ENCODE measurements at places on chromosomes 7 and 10. TPM values are rescaled to one million over a fixed set of nuclear protein-coding genes. Genes with fewer than 3 reads are reported as not detected.

DNA sequence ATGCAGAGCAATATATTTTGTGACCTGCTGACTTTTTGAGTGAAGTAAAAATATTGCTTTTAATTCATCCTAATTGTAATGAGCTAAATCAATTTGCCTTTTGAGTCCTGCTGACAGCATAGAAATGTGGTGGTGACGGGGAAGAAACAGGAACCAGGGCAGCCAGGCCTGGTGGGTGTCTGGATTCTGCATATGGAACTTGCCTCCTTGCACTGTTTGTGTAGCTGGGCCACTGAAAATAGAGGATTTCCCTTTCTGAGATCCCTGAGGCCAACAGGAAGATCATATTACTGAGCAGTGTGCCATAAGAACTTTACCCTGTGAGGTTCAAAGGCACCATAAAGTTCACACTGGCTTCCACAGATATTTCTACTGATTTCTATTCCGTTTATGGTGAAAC lies 488.4 kb upstream of the AKR1E2 start:
- no peak for DNase-seq

DNA sequence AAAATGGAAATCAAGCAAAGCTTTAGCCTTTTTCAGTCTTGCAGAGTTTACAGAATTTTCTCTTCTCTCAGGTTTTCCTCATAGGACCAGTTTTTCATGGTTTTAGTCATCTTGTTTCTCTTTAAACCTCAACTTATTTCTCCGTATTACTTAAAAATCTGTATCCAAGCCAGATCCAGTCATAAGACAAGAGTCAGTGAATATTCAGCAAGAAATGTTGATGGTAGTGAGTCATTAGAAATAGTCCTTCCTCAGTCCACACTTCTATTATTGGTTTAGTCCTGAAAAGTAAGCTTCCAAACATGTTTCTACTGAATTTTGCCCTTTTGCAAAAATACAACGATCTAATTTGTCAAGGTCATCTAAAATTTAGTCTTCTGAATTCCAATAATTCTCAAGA lies 107.0 kb downstream of the VIM start:
- no peak for DNase-seq

DNA sequence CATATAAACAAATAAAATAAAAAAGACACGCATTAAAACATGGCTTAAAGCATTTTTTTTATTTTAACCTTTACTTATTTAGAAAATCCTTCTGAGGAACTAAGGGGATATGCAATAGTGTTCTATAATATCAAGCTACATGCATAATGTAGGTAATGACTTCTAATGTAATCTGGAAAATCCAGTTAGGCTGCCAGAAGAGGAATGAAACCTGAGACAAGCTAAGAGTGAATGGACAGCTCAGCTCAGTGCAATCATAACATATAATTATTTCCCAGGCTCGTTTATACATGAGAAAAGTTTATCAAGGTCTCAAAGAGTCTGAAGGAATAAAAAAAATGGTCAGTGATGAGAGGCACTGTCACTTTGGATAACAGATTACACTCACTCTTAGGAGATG lies 649.0 kb upstream of the PCDH15 start:
- no peak for DNase-seq

DNA sequence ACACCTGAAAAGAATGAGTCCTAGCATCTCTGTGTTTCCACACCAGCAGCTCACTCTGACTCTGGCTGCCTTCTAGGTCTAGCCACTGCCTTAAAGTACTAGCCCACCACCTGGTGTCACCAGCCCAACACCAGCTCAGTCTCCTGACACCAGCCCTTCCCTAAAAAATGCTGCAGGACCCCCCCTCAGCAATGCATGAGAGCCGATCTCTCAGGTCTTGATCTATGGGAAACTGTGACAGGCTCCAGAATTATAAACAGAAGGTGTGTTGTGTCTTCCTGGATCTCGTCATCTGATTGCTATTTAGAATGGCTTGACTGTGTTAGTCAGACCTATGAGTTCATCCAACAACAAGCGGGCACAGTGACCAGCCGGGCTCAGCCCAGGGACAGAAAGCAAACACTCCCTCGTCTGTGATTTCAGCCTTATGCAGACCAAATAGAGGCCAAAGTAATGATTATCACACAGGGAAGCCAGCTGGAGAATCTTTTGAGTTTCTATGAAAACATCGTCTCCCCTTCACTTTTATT lies 66.6 kb downstream of the CUBN start:
- DNase-seq = no peak

Gene MDFIC
- 20.2 TPM for total RNA-seq

DNA sequence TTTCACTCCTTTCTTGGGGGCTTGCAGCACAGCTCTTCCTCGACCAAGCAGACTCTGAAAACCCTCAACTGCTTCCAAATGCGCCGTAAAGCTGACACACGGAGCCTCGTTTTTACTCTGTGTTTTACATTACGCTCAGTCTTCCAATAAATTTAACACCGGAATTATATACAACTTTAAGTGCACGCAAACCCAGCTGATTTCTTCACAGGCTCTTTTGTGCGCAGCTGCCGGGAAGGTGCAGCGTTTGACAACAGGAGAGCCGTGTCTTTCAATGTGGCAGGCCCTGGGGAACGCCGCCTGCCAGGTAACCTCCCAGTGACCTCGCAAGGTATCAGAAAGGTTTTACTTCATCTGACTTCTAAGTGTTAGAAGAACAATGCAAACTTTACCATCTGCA lies 35.0 kb downstream of the GFRA1 start:
- no peak for DNase-seq

Gene MSMB
- not detected for total RNA-seq

DNA sequence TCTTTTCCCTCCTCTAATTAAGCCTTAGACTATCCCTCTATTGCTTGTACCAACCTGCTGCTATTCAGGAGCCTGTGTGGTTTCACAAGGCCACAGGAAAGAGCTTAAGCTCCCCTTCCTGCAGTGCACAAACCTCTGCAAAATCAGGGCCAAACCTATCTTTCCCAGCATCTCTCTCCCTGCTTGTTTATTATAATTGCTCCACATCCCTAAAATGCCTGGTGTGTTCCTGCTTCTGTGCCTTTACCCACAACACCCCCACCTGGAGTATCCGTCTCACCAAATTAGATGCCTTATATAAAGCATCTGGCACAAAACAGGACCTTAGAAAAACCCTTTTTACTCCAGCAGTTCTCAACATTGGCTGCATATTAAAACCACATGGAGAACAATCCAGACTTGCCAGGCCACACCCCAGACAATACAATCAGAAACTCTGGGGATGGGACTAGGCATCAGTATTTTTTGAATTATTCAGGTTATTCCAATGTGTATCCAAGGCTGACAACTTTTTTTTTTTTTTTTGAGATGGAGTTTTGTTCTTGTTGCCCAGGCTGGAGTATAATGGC lies 16.7 kb downstream of the SEC31B start:
- DNase-seq = no peak

GRCh38 chr7:122689346-122690109 lies 9.4 kb downstream of the RNF133 start:
- no peak for DNase-seq

Gene ZFAND4
- total RNA-seq = 28.1 TPM

DNA sequence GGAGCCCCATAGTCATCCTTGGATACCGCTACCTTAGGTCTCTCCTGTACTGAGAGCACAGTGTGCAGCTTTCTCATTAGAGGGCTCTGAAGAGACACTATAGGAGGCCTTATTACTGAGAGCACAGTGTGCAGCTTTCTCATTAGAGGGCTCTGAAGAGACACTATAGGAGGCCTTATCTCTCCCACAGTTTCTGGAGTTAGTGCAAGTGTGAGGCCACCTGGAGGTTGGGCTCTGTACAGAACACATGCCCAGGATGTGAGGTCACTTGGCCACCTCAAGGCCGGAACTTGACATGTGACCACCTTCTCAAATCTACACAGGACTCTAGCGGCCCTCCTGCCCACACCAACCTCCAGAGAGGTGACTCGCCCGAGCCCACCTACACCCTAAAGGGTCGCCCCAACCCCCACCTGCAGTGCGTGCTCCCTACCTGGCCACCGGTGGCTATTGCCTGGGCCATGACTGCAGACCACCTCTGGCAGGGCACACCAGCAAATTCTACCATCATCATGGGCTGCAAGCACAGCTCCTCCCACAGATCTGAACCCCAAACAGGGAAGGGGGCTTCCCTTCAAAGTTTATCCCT lies 24.6 kb downstream of the FRMPD2 start:
- no peak for DNase-seq

Gene ANXA8
- total RNA-seq = not detected

Gene HOGA1
- total RNA-seq = 3.4 TPM

DNA sequence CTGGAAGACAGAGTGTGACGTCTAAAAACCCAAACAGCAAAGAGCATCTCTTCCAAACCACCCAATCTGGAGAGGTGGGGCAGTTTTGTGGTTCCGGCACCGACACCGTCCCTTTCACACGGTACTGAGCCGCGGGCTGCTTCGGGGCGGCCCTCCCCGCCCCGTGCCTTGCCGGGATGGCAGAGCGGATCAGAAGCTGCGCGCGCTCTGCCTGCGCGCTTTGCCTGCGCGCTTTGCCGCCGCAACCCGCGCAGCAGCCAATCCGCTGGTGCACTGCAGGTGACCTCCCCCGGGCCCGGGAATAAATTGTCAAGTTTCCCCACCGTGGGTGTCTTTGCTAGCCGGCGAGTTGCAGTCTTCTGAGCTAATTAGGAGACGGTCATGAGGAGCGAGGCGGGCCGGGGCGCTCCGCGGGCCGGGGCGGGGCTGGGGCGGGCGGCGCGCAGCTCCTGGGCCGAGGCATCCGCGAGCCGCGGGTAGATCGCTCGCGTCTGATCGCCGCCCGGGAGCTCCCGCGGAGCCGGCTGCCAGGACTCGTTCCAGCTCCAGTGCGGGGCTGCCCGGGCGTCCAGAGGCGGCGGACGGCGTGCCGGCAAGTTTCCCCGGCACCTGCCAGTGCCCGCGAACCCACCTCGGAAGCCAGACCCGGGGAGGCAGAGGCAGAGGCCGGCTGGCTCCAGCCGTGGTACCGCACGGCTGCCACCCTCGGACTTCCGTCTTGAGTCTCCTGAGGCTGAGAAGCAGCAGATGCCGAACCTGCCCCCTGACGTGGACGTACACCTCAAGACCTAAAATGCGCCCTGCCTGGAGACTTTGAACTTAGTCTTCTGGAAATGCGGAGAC lies 536.0 kb upstream of the GALNT17 start:
- DNase-seq = no peak

DNA sequence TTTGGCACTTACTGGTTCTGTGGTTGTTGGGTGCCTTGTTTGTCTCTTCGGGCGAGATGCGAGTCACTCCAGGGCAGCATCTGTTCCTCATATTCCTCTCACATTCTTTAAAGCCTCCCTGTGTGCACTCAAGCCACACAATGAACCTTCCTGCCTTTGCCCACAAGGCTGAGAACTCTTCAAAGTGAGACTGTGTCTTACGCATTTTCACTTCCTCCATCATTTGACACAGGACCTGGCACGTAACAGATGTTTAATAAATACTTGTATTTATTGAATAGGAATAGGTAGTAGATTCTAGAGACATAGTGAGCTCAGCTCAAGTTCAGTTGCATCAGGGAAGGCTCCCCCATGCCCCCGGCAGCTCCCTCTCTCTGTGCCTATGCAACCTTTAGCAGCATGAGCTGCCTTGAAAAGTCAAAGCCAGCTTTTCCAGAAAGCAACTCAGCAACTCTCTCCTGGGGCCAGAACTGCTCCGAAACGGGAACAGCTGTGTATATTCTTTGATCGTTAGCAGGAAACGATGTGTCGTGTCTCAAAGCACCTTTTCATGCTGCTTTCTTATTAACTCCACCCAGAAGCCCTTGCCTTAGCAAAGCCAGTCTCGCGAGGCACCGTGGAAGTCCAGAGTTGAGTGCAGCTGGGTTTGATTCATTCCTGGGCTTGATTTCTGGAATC lies 97.5 kb downstream of the PFKFB3 start:
- DNase-seq = no peak

DNA sequence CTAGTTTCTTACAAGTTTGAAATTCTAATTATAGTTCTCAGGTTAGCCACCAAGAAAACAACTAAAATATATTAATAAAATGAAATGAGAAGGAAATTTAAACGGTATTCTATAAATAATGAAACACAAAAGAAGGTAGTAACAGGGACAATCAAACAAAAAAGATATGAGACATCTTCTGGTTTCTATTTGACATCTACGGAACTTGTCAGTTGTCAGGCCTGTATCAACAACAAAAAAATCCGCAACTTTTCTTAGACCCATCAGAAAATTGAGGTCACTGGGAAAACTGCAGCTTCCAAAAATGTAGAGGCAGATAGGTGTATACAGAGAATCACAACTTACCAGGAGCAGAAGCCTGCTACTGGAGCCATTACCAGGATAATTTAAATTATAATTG lies 70.6 kb downstream of the ZPBP start:
- no peak for DNase-seq

GRCh38 chr10:80473096-80473657 lies 19.1 kb downstream of the TSPAN14 start:
- DNase-seq = no peak

- no peak for DNase-seq
Observed at GRCh38 chr10:113000876-113001598, 51.0 kb downstream of the TCF7L2 start.

Gene ANXA8L1
- not detected for total RNA-seq

- DNase-seq = no peak
Observed at GRCh38 chr7:20217193-20217948, at the start of gene MACC1. Gene MACC1 (minus strand): TSS chr7:20217384. CDS start chr7:20161862, 55,522 bp downstream.

DNA sequence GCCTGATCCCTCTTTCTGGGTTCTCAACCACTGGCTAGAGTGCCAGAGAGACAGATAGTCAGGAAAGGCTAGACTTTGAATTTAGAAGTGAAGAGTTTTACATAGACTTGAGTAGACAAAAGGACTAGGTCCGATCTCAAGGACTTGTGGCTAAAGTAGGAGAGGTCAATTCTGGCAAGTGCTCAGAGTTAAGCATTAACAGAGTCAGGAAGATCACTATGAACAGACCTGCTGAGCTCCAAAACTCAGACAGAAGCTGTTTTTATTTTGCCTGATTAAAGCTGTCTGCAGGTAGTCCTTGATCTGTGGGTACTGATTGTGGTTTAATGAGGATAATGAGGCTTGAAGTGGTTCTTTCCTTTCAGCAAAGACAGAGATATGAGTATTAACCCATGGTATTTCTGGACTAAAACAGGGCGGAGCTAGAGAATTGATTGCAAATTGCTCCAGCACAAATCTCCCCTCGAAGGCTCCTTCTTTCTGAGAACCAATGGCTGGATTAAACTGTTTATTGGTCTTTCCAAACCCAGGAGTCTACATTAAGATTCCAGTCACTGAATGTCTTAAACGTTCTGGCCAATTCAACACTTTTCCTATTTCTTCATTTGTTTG lies 423.2 kb downstream of the IPMK start:
- DNase-seq = no peak

GRCh38 chr10:61179771-61180170 lies 235.8 kb upstream of the RHOBTB1 start:
- no peak for DNase-seq

Gene BLNK
- total RNA-seq = 0.27 TPM

DNA sequence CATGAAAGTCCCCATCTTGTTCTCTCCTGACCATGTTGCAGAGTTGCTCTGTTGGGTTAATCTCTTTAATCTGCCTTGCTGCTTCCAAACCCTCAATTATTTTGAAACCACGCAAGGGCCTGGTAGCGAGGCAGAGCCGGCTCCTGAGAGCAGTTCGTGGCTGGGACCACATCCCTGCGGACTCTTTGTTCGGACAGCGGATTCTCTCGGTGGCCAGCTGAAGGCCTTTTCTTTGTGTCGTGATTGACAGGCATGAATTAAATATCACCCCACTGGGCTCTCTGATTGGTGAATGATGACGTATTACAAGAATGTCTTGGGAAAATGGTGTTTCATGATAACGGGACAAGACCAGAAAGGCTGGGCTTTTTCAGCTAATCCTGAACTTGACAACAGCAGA lies 66.9 kb upstream of the ARHGAP21 start:
- no peak for DNase-seq

All from cerebellum (tissue), 4 donors.